A549 treated with AZD2906 at 1 μM for 4 hours (cell line): ENCODE measurements at places on chromosomes 13 and 19. TPM values are rescaled to one million over a fixed set of nuclear protein-coding genes. Genes with fewer than 3 reads are reported as not detected.

The PINLYP gene
- total RNA-seq = 0.10 to 0.15 TPM (median 0.11 TPM) in 3 of 5 replicates, not detected in the others

The SLC25A23 gene
- total RNA-seq = 16.8 to 19.2 TPM (median 17.5 TPM) in 5 replicates

The ZNF208 gene
- not detected in 5 replicates for total RNA-seq

The ELSPBP1 gene
- not detected in 5 replicates for total RNA-seq

The SIGLEC11 gene
- 0.09 to 0.17 TPM (median 0.09 TPM) in 5 replicates for total RNA-seq

The CD79A gene
- 0.80 to 1.3 TPM (median 1.0 TPM) in 5 replicates for total RNA-seq

The CEBPA gene
- 5.4 to 9.4 TPM (median 9.1 TPM) in 5 replicates for total RNA-seq

The ACTMAP gene
- 16.3 to 19.6 TPM (median 18.5 TPM) in 5 replicates for total RNA-seq

The SOX21 gene
- total RNA-seq = 0.30 to 0.47 TPM (median 0.35 TPM) in 5 replicates

The PDE4C gene
- total RNA-seq = 0.21 to 0.44 TPM (median 0.27 TPM) in 5 replicates

The ATXN8OS gene
- not detected in 5 replicates for total RNA-seq

The TEX101 gene
- not detected in 5 replicates for total RNA-seq

The HMG20B gene
- 37.4 to 62.5 TPM (median 61.1 TPM) in 5 replicates for total RNA-seq

The GFY gene
- 0.12 to 0.27 TPM (median 0.16 TPM) in 5 replicates for total RNA-seq

The ANO8 gene
- total RNA-seq = 2.0 to 3.8 TPM (median 3.3 TPM) in 5 replicates

The ADAMTSL5 gene
- total RNA-seq = 2.8 to 4.2 TPM (median 3.3 TPM) in 5 replicates

The RAB8A gene
- 47.7 to 103 TPM (median 50.2 TPM) in 5 replicates for total RNA-seq

The ZNF536 gene
- 0.02 TPM in 1 of 5 replicates, not detected in the others for total RNA-seq

The CYP4F11 gene
- total RNA-seq = 4.6 to 6.7 TPM (median 5.5 TPM) in 5 replicates

The ZNF416 gene
- 3.9 to 4.7 TPM (median 4.4 TPM) in 5 replicates for total RNA-seq

The CD70 gene
- total RNA-seq = 12.1 to 25.6 TPM (median 19.9 TPM) in 5 replicates

The SELENOW gene
- 105 to 169 TPM (median 160 TPM) in 5 replicates for total RNA-seq

The ACP5 gene
- 0.14 to 0.39 TPM (median 0.22 TPM) in 5 replicates for total RNA-seq

The LILRB3 gene
- 0.11 to 0.50 TPM (median 0.23 TPM) in 5 replicates for total RNA-seq

The FBXO17 gene
- total RNA-seq = 62.2 to 79.7 TPM (median 78.0 TPM) in 5 replicates

The GPR183 gene
- total RNA-seq = not detected in 5 replicates

The NKPD1 gene
- total RNA-seq = 0.51 to 1.2 TPM (median 0.93 TPM) in 5 replicates

The PRSS57 gene
- total RNA-seq = 0.17 to 0.18 TPM in 2 of 5 replicates, not detected in the others

The LIM2 gene
- not detected in 5 replicates for total RNA-seq

The RXFP2 gene
- total RNA-seq = not detected in 5 replicates

The ZNF8 gene
- total RNA-seq = 0.79 to 1.3 TPM (median 0.93 TPM) in 5 replicates

The SYCN gene
- total RNA-seq = not detected in 5 replicates

The PLPPR3 gene
- total RNA-seq = 3.1 to 5.0 TPM (median 4.7 TPM) in 5 replicates

The HSD17B14 gene
- 12.4 to 16.1 TPM (median 13.9 TPM) in 5 replicates for total RNA-seq

The CEACAM3 gene
- not detected in 5 replicates for total RNA-seq

The DAND5 gene
- 0.06 to 0.09 TPM (median 0.07 TPM) in 3 of 5 replicates, not detected in the others for total RNA-seq

The PRRG2 gene
- total RNA-seq = 0.85 to 1.1 TPM (median 0.96 TPM) in 5 replicates

The C5AR1 gene
- 1.1 to 2.9 TPM (median 2.2 TPM) in 5 replicates for total RNA-seq

The BSPH1 gene
- not detected in 5 replicates for total RNA-seq

The KLK6 gene
- total RNA-seq = 0.15 to 0.54 TPM (median 0.22 TPM) in 5 replicates

The SCEL gene
- total RNA-seq = 0.85 to 1.3 TPM (median 1.1 TPM) in 5 replicates

The PSG1 gene
- 0.16 to 0.40 TPM (median 0.21 TPM) in 5 replicates for total RNA-seq

The KLK2 gene
- total RNA-seq = 0.06 to 0.27 TPM (median 0.13 TPM) in 5 replicates

The CAPN12 gene
- total RNA-seq = 4.5 to 7.3 TPM (median 6.3 TPM) in 5 replicates

The GPR4 gene
- total RNA-seq = 0.15 to 0.66 TPM (median 0.22 TPM) in 5 replicates
